ENCODE measurements at places on chromosomes 12 and 14.

DNA sequence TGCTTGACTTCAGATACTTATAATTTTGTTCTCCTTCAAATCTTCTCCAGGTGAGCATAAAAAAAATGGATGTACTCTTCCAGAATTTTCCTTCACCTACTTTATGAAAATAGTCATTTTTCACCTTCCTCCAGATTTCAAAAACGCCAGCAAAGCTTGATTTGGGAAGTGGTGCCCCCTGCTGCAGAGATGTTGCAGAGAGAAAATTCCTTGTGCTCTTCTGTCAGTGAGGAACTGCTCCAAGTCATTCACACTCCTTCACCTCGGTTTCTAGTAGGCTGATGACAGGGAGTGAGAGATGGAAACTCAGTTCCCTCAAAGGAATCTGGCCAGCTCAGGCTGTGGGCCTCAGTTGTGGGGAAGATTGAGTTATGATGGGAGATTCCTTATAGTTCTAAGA, 24.2 kb upstream of the RNASE3 start:
- DNase-seq, result no peak

DNA sequence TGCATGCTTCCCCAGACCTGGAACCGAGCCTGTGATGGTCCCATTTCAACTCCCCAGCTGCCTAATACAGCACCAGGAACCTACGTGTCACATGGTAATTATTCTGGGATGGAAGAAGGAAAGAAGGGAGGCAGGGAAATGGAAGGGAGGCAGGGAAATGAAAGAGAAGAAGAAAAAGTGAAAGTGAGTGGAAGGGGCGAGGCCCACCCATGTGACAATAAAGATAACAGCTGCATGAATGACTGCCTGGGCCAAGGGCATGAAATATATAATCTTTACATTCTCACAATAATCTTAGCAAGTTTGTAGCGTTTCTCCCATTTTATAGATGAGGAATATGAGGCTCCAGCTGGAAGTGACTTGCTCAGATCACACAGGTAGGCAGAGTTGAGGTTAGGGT, 245.0 kb upstream of the PWP1 start:
- DNase-seq, result no peak

- DNase-seq, result no peak
These were observed 4.6 kb downstream of the AQP2 start for GRCh38 chr12:49954863-49955830.

DNA sequence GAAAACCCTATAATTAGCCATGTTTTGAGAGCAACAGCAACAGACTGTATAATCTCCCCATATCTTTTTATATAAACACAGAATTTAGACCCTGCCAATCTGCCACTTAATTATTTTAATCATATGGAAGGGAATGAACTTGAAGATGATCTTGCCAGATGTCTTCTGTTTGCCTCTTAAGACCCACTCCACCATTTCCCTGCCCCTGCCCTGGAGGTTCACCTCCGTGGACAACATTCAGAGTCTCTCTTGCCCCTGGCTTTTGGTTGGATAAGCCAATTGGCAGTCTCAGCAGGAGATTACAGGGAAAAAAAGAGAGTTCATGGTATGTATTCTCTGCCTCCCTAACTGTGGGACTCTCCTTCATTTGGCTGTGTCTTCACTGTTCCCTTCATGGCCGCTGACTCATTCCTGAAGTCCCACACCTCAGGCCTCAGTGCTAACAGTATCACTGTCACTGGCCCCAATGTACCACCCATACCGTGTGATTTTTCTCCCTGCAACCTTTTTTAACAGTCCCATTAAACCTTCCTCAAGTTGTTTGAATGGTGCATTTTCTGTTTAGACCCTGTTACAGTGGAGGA, 184.8 kb downstream of the PIK3C2G start:
- no peak for DNase-seq
